ENCODE measurements at places on chromosomes 6 and 20. TPM values are rescaled to one million over a fixed set of nuclear protein-coding genes. Genes with fewer than 3 reads are reported as not detected.

PHACTR1 gene
- not detected for total RNA-seq

DNA sequence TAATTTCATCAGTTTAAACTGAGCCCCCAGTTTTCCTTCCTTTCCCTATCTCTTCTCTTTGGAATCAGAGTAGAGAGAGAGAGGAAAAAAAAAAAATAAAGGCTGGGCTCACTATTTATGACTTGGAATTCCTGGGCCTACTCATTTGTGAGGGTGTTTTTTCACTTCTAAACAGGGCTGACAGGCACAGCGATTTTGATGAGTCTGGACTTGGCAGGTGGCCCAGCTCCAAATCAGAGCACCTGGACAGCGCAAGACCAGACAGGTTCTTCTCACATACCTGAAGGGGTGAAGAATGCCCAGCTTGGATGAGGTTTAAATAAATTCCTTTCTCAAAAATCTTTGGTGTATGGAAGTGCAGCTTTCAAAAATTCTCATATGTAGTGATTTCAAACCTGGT lies 122.2 kb downstream of the KIF13A start:
- peak; percentile 49 for DNase-seq

MATN4 gene
- 0.13 TPM for total RNA-seq

OR2J3 gene
- not detected for total RNA-seq

PRDM1 gene
- 1.4 TPM for total RNA-seq

GRCh38 chr6:170166511-170167122 lies 124.3 kb downstream of the DLL1 start:
- no peak for DNase-seq

- DNase-seq, result no peak
Observed at GRCh38 chr6:157329829-157330228, 6.5 kb upstream of the TMEM242 start.

- DNase-seq, result peak; percentile 81
Observed at GRCh38 chr6:138001750-138002349, 105.4 kb downstream of the PERP start.

DNA sequence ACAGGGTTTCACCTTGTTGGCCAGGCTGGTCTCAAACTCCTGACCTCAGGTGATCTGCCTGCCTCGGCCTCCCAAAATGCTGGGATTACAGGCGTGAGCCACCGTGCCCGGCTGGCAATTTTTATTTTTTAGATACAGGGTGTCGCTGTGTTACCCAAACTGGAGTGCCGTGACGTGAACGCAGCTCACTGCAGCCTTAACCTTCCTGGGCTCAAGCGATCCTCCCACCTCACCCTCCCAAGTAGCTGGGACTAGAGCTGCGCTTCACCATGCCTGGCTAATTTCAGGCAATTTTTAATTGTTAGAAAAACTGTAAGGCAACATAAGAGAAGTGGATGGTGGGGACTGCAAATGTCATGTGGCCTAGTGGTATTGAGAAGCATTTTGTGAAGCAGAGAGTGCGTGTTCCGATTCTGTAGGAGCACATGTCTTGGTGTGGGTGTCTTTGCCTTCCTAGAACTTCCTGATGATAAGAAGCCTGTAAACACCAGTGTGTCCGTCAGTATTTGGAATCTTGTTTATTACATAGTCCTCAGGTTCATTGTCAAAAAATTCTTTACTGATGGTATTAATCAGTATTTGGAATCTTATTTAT lies 18.0 kb downstream of the JARID2 start:
- no peak for DNase-seq

RGS19 gene
- 89.2 TPM for total RNA-seq

DNA sequence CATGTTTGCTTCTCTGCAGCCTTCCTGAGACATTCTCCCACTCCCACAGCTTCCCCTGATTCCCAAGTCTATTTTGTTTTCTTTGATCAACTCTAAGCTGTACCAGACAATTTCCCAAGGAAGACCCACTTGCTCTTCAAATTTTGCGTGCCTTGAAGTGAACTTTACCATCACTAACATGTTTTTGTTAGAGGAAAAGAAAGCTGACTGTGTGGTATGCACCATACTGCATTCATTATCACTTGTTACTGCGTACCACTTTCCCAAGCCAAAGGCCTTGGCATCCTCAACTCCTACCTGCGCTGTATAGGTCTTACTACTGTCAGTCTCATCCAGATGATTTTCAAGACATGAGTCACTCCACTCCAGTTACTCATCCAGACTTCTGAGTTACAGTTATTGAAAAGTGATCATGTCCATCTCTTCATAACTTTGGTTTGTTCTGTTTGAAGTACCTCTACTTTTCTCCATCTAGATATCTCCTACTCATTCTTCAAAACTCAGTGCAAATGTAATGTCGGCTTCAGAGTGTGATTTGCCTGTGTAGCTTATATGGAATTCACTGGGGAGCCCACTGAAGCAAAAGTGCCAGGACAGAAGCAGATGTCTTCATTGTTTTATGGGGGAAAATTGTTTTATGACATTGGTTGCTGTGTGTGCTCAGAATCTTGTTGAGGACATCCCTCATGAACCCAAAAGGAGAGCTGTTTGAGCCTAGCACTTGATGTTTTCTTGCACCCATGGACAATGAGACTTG lies 5.2 kb downstream of the RPS12 start:
- peak; percentile 35 for DNase-seq

All from HT-29 (cell line).